ENCODE measurements at places on chromosomes 5 and 9. TPM values are rescaled to one million over a fixed set of nuclear protein-coding genes. Genes with fewer than 3 reads are reported as not detected.

DNA sequence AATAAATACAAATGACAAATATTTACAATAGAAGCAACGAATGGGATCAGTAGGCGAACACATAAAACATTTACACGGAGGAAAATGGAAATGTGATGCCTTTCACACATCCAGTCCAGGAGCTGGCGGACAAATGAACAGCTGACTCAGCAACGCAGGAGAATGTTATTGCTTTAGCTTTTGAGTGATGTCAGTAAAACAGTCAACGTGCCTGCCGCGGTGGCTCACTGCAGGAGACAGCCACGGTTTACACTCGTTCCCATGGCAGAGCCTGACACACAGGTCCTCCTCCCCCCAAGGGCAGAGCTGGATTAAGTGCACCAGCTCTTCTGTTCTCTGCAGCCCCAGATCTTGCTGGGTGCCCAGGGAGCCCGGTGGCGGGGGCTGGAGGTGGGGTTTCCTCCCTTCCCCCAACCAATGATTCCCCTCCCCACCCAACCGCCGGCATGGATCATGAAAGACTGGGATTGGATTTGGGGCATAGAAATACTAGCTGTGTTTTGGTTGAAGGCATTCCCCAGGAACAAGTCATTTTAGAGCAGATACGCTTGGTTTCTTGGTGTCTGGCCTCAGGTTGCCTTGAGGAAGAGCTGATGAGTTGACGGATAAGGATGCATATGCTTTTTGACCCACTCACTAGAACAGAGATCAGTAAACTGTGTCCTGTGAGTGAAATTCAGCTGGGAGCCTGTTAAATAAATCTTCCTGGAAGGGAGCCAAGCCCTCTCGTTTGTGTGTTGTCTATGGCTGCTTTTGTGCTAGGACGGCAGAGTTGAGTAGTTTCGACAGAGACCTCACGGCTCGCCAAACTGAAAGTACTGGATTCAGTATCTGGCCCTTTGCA, 12.5 kb downstream of the STC2 start:
- DNase-seq = peak; percentile 46

AIF1L gene
- total RNA-seq = 215 TPM

SLCO6A1 gene
- not detected for total RNA-seq

DNA sequence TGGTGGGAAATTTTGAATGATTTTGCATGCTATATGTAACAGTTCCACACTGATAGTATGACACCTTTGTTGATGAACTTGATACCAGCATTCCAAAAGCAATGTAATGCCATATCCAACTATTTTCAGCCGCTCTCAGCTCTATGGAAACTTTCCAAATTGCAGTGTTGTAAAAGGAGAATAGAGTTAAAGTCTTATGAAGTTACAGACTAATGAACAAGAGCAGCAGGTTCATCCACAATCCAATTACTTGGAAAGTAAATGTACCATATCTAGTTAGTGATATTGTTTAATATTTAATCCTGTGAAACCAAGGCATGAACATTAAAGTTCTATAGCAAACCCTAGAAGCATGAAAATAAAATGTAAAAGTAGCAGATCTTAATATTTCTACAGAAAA, 418.2 kb downstream of the TUSC1 start:
- DNase-seq = no peak

DNA sequence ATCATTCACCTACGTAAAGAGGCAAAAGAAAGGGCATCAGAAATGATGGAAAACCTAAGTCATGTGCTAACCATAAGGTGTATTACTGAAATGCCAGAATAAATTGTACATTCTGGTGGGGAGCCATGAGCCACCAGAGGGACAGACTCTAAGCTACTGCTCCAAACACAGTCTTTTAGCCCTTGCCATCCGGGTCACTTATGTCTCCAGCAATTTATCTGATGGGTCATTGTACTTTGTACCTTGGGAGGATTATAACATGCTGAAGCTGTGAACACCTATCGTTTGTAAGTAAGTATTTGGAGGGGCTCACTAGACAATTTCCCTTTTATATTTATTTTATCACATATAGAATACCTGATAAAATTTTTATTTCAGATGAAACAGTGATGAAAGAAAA, 495.1 kb downstream of the KIF4B start:
- DNase-seq = no peak

SAPCD2 gene
- 3.0 TPM for total RNA-seq

- peak; percentile 87 for DNase-seq
These were observed 92.1 kb downstream of the DAB2IP start for GRCh38 chr9:121743441-121744001.

NIPAL4 gene
- total RNA-seq = 0.52 TPM

DNA sequence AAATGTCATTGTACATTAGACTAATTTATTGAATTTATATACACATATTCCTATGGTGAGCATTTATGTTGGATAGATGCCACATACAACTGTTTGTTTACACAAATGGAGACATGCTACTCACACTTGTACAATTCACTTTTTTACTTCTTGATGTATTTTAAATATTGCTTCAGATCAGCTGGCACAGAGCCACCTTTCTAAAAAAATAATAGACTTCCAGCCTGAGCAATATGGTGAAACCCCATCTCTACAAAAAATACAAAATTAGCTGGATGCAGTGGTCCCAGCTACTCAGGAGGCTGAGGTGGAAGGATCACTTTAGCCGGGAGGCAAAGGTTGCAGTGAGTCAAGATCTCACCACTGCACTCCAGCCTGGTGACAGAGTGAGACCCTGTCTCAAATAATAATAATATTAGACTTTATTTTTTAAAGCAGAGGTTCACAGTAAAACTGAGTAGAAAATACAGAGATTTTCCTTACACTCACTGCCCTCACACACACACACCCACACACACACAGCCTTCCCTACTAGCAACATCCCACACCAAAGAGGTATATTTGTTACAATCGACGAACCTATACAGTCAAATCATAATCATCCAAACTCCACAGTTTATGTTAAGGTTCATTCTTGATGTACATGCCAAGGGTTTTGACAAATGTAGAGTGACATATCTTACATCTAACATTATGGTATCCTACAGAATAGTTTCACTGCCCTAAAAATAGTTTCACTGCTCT, 16.5 kb upstream of the ADRB2 start:
- DNase-seq = no peak

Data from spleen (tissue), 13 donors.